ENCODE measurements at places on chromosomes 7 and 10. TPM values are rescaled to one million over a fixed set of nuclear protein-coding genes. Genes with fewer than 3 reads are reported as not detected.

DNA sequence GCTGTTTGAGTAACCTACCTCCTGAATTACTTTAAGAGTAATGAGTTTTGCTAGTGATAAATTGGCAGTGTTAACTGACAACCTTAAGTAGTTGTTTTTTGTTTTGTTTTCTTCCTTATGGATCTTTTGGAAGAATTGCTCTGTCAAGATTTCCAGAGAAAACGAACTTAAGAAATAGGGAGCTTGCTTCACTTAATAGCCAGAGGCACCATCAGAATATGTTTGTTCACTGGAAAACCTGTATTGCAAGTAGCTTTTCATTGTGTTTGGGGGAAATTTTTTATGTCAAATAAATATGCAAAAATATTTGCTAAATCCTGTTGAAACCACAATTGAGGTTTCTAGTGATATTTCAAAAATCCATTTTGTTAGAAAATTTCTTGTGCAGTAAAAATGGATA, 65.5 kb upstream of the PAPSS2 start:
- DNase-seq, result no peak

Gene NAPEPLD
- total RNA-seq, result 12.9 TPM

GRCh38 chr7:129969881-129970446, 17.2 kb upstream of the UBE2H start:
- no peak for DNase-seq

Gene INHBA
- total RNA-seq, result not detected

Gene SUN3
- not detected for total RNA-seq

GRCh38 chr7:116674508-116675173, 2.6 kb downstream of the MET start:
- DNase-seq, result peak; percentile 68

GRCh38 chr7:30562498-30562897, 32.2 kb upstream of the GARS1 start:
- DNase-seq, result no peak

Gene FAM25G
- not detected for total RNA-seq

Gene ACTA2
- total RNA-seq, result 1.3 TPM

GRCh38 chr10:118704711-118705110, 50.1 kb downstream of the CACUL1 start:
- no peak for DNase-seq

- DNase-seq, result no peak
Measured at GRCh38 chr10:126580873-126581647, 89.4 kb downstream of the C10orf90 start.

- peak; percentile 95 for DNase-seq
Measured at GRCh38 chr10:73495226-73495883, 469 bp downstream of the PPP3CB start.

Gene PEX1
- total RNA-seq, result 66.1 TPM

Gene EFCAB10
- not detected for total RNA-seq

GRCh38 chr10:36126076-36126475, 484.0 kb upstream of the FZD8 start:
- DNase-seq, result no peak

- DNase-seq, result no peak
Measured at GRCh38 chr7:119685906-119686305, 587.1 kb upstream of the KCND2 start.

DNA sequence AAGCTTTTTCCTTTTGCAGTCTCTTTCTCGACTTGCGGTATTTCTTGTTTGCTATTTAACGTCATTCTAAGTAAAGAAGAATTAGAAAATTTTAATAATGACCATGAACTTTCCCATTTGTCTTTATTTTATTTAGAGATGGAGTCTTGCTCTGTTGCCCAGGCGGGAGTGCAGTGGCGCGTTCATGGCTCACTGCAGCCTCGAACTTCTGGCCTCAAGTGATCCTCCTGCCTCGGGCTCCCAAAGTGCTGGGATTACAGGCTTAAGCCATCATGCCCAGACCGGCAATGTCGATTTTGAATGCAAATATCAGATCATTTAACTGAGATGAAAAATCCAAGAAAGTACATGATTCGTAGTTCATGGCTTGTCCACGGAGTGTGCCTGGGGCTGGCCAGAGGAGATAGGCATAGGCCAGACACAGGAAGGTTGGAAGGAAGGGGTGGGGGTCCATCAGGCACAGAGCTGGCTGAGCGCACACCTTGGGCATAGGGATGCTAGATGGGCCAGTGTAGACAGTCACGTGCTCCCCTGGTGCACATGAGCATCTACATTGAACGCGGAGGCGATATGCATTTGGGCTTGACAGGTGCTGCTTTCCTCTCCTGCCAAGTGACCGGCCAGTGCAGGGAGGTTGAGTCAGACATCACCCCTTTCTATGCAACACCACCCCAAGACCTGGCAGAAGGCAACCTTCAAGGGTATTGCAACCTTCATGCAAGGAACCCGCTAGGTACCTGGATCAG, 38.9 kb upstream of the DAGLB start:
- DNase-seq, result no peak

- no peak for DNase-seq
Measured at GRCh38 chr7:139992353-139993044, 70.3 kb downstream of the PARP12 start.

DNA sequence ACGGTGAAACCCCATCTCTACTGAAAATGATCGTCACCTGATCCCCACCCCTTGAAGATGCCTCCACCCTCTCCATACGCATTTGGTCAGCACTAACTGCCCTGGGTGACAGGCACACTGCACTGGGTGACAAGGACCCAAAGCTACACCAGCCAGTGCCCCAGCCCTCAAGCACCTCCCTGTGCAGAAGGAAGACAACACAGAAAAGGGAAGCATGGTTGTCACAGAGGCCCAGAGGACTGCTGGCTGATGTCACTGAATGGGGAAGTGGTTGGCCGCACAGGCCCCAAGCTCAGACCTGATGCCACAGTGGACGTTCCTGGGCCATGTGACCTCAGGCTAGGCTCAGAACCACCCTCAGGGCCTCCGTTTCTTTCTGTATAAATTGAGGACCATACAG, 4.2 kb upstream of the PILRA start:
- peak; percentile 92 for DNase-seq

DNA sequence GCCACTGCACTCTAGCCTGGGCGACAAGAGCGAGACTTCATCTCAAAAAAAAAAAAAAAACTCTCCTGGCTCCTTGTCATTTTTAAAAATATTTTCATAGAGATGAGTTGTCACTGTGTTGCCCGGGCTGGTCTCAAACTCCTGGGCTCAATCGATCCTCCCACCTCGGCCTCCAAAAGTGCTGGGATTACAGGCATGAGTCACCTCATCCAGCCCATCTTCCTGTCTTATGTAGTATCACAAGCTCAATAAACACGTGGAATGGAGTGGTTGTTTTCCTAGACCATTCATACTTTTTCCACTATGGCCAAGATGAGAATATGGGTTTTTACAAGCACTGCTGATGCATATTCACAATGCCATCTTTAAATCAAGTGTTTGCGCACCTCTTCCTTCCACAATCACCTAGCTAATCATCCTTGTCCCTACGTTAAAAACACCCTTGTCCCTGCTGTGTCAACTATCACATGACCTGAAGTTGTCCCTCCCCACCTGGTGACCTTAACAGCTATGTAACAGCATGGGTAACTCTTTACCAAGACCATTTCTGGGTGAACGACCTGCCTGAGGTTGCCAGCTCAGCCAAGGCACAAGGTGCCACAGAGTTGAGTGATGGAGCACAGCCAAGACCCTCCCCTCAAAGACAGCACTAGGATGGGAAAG, 21.3 kb downstream of the DLG5 start:
- no peak for DNase-seq

Gene PRXL2A
- 7.2 TPM for total RNA-seq

DNA sequence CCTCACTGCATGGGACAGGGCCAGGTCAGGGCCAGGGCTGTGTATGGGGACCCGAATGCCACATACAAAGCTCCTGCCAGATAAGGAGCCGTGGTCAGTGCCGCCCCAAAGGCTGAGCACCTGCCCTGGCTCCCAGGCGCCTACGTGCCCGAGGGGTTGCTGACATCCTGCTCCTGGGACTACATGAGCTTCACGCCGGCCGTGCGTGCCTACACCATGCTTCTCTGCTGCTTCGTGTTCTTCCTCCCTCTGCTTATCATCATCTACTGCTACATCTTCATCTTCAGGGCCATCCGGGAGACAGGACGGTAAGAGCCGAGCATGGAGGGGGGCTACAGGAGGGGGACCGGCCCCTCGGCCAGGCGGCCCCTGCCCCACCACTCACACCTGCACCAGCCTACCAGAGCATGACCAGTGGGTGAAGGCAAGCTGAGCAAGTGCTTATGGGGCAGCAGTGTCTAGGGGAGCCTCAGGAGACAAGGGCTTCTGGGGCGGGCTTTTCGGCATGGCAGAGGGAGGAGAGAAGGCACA, 4.9 kb downstream of the OPN4 start:
- no peak for DNase-seq

DNA sequence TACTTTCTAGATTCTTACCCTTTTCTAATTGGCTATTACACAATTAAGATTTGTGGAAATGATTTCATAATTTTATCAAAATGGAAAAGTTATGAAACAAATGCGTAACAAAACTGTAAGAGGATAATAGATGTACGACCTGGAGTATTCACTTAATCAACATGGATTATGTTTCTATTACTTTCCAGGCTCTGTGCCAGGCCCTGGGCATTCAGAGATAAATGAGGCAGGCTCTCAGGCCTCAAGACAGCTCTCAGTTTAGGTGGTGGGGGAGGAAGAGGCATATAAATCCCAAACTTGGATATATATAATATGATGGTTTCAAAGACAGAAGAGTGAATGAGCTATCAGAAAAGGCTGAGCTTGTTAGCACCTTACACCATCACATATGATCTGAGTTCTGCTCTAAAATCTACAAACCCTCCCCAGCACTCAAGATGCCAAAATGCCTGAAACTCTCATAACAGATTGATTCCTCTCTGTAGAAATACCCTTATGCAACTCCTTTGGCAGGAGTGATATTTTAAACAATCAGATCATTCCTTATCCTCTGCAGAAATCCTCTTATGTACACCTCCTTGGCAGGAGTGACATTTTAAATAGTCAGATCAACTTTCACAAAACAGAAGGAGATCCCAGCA, 42.5 kb downstream of the ACBD5 start:
- no peak for DNase-seq

GRCh38 chr10:29950391-29950790, 109.0 kb downstream of the JCAD start:
- no peak for DNase-seq

DNA sequence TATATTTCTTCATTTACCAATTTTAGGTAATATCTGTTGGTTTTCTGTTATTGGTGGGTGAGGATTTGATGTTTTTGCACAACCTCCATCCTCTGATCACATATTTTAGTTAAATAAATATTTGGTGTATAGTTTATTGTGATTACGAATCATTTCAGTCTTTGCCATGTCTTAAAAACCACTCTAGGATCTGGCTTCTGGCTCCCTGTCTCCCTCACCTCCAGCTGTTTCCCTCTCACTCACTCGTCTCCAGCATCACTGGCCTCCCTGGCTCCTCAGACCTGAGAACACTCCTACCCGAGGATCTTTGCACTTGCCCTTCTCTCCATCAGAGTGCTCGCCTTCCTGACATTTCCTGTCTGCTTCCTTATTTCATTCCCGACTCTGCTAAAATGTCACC, 50.7 kb upstream of the NRF1 start:
- DNase-seq, result no peak

Gene MYH16
- not detected for total RNA-seq

DNA sequence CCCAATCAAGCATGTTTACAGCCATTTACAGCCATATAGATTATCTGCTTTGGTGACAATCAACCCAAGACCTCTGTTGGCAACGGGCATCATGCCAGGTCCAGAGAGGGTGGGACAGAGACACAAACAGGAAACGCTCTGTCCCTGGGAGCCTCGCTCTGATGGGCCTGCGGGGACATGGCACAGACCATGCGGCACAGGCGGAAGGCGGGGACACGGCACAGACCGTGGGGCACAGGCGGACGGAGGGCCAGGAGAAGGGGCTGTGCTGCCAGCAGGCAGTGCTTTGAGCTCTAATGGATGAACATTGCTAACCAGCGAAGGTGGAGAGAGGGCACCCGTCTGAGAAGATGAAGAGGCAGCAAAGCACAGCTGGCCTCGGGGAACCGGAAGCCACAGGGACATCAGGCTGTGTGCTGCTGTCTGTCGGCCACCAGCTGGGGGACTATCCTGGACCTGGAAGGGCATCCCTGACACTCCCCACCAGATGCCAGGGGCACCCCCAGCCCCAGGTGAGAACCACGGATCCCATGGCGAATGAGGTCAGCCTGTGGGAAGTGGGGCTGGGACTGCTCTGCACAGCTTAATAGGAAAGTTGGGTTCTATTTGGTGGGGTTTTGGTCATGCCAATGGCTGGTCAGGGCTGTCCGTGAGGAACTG, 61.0 kb downstream of the DIP2C start:
- DNase-seq, result no peak

DNA sequence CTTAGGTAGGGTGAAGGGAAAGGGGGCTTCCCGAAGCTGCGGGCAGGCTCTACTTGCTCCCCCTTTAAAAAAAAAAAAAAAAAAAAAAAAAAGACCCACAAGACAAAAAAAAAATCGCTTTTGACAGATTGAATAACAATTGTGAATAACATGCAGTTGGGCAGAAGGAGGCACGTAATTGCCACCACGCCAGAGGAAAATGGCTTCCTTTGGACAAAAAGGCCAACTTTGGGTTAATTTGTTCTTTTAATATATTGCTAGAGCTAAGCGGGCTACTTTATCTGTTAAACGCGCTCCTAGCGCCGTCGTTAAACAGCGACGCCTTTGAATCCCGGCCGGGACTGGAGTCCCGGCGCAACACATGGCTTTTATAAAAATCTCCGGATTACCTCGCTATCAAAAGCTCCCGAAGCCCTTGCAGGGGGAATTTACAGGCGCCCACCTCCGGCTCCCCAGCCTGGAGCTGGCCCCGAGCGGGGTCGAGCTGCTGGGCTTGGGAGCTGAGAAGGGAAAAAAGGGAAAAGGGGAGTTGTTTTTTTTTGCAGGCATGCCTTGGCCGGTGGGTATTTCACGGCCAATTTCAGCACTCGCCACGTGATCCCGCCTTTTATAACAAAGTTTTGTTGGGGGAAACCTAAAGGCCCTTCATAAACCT, 1.2 kb downstream of the HOXA11 start:
- no peak for DNase-seq

Gene CNPY1
- total RNA-seq, result not detected

Gene TMEM236
- 0.04 TPM for total RNA-seq

GRCh38 chr10:113644185-113645120, 19.4 kb downstream of the NRAP start:
- DNase-seq, result no peak

- no peak for DNase-seq
Measured at GRCh38 chr10:86642499-86642898, 11.8 kb upstream of the OPN4 start.

- DNase-seq, result no peak
Measured at GRCh38 chr7:34061149-34061548, 155.8 kb downstream of the BMPER start.
